Activated CD4-positive, alpha-beta T cell treated with anti-CD3 and anti-CD28 coated beads for 4 hours (primary cell): ENCODE measurements at places on chromosomes 7 and 10.

- DNase-seq: peak; percentile 82
Observed at GRCh38 chr7:76358481-76359110, at the start of gene YWHAG. TSS of gene YWHAG (minus strand) at chr7:76358991. CDS start at chr7:76358808, 183 bp downstream.

DNA sequence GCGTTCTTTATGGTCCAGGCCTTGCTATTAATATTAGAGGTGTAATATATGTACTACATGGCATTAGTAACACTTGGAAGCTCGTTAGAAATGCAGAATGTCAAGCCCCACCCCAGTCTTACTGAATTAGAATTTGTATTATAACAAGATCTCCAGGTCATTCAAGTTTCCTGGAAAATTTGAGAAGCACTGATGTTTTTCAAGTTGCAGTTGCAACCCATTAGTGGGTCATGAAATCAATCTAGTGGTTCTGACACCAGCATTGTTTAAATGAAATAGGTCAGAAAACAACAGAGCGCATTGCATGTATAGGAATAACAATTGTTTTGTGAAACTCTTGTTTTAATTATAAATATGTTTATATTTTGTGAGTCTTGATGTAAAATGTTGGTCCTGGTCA lies 28.8 kb upstream of the MICU1 start:
- no peak for DNase-seq

DNA sequence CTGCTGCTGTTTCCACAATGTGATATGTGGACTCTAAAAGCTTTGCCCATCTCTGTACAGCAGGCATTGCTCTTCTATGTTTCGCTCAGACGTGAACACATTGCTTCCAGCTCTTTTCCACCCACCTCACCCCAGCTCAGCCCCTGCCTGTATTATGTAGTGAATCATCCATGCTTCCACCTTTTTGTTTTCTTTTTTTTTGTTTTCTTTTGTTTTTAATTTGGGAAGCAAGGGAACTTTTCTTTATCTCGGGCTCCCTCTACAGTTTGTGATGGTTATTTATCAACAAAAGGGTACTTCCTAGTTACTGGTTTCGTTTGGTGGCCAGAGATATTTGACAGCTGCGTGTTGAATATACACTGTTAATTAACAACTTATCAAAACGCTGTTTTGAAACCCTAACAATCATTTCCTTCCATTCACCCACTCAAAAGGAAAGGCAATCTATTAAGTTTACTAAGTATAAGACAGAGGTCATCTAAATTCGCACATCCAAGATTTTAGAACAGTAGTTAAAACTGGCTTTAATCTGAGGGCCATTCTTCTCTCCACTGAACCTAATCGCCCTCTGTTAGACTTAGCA lies 127.9 kb upstream of the STK17A start:
- DNase-seq: no peak

DNA sequence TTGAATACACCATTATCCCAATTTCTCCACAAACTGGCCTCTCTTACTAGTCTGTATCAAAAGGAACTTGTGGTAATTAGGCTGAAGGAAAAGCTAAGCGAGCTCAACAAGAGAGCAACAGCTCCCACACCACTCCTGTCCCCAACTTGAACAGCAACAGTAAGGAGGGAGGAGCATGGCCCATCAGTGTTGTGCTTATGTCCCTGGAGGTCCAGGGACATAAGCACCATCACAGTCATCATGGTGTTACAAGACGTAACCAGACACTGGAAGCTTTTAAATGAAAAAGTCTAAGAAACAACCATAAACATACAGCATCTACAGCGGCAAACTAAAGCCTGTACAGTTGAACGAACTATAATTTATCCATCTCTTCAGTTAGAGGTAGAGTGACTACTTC lies 989 bp downstream of the ERLIN1 start:
- DNase-seq: no peak

GRCh38 chr7:117830422-117830954 lies 42.8 kb downstream of the CTTNBP2 start:
- DNase-seq: no peak

GRCh38 chr7:25780904-25781303 lies 371.1 kb upstream of the NFE2L3 start:
- DNase-seq: no peak

DNA sequence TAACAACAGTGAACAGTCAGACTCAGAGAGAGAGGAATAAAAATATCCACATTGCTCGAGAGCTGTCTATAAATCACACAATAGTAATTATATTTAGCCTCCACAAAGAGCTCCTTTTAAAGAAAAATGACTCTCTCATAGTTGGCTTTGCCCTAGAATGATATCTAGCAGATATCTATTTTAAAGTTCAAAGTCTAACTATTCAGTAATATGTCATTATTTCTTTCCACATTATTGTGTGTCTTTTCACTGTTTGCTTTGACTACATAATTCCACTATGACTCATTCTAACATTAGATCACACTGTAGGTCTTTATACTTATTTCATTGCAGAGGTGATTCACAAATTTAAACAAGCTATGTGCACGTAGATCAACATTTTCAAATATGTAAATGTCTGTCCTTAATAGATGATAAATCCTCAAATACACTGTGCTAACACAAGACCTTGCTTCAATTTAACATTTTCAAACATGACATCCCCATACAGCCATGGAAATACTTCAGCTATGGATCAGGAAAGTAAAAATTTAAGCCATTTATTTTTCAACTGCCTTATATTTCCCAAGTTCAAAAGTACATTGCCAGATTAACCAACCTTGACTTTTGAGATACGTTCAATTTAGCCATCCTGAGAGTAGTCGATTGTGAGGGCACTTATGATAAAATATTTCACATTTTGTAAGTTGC lies 99.9 kb upstream of the AKR1E2 start:
- no peak for DNase-seq

DNA sequence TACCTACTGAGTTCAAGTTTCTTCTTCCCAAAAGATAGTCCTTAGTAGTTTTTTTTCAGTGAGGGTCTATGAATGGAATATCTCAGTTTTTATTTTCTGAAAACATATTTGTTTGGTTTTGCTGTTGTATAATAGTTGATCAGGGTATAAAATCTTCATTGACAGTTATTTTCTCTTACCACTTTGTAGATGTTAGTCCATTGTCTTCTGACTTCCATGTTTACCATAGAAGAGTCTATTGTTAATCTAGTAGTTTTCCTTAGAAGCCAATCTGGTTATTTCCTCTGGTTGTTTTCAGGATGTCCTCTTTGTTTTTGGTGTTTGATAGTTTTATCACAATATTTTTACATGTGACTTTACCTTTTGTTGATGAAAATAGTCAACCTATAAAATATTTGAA lies 5.5 kb upstream of the ZNF777 start:
- DNase-seq: no peak
